Fibroblast of pulmonary artery (primary cell): ENCODE measurements at places on chromosomes 3 and 15.

DNA sequence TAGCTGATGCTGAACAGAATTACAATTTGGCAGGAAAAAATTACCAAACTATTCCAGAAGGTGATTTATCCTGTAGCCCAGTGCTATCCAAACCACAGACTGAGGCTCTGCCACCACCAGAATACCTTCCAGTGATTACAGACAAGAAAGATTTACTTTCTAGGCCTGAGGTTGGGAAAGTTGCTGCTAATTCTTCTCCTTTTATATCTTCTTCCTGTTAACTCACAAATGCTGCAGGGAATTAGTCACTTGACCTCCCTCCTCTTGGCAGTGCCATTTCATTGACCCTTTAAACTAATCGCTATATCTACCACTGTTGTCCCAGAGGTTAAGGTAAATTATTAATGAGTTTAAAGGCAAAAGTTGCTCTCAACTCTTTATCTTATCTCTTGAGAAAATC is 118.4 kb downstream of the CTNNB1 start:
- peak; percentile 46 for DNase-seq

GRCh38 chr3:184381261-184382224 is 1.7 kb downstream of the CHRD start:
- no peak for DNase-seq

DNA sequence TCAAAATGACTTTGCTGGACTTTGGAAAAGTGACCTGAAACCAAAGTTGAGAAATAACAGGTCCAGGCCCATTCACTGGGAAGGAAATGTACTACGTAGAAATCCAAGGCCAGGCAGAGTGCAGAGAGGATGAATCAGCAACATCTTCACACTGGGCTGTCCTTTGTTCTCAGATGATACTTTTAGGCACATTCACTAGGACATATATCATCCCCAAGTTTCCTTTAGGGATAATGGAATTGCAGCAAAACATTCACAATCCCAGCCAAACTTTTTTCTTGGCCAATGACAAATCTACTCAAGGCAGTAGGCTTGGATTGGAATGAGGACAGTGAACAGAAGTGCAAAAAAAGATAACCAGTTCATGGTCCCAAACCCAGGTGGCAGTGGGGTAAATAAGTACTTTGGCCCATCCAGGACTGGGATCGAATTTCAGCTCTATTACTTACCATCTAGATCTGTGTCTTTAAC is 75.1 kb downstream of the CLDN11 start:
- peak; percentile 64 for DNase-seq

GRCh38 chr3:166201476-166201875 is 364.3 kb upstream of the BCHE start:
- DNase-seq = no peak

GRCh38 chr15:64761156-64761555 is 14.2 kb downstream of the RBPMS2 start:
- no peak for DNase-seq

DNA sequence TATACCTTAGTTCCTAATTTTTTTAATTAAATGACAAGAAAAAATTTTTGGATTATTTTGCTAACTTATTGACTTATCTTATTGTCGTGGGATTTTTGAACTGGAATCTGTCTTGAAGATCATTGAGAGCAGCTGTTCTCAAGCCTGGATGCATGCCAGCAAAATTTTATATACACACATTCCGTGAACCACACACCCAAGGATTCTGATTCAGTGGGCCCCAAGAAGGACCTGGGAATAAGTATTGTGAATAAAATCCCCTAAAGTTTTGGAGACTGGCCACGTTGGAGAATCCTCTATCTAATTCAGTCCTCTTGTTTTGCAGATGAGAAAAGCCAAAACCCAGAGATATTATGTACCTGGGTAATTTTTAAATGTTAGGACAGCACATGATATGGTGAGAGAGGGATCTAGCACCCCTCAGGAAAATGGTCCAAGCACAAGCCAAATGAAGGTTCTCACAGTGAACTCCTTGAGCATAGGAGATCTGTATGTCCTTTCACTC is 55.2 kb downstream of the UNC13C start:
- no peak for DNase-seq

DNA sequence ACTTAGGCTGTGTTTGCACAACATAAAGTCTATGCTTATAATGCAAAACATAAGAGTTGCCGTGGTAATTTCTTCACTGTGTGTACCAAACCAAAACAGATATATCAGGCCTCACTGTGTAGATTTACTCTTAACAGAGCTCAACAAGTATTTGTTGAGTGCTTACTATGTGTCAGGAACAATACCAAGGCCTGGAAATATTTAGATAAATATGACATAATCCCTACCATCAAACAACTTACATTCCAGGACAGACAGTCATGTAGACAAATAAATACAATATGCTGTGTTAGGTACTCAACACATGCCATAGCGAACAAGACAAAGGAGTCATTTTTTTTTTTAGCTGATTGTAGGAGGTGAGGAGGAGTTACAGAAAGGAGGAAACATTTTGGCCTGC is 554.0 kb downstream of the NSUN3 start:
- no peak for DNase-seq

DNA sequence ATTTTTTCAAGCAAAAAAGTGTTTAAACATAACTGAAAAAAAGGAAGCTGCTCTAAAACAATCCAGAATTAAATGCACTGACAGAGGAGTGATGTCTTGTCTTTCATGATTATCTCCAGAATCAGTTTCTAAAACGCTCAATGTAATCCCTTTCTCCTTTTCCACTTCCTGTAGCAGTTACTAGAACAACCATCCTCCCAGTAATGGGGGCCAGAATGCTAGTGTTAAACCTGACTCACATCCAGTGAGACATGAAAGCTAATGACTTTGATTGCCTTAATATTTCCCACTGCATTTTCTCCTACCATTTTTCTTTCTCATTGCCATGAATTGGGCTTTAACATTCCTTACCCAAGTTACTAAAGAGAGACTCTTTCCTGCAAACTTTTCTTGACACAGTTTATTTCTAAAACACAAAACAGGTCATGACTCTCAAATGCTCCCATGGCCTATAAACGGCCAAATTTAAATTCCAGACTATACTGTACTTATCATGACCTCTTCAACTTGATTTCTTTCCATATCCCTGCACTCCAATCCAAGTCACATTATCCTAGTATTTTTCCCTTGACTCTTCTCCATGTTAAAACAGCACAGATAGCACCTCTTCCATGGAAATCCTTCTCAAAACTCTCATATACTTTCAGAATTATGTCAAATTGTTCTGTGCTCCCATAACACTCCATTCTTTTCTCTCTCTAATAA is 341.4 kb downstream of the NAALADL2 start:
- DNase-seq = no peak

GRCh38 chr3:162525066-162525742 is 1028.6 kb downstream of the OTOL1 start:
- peak; percentile 93 for DNase-seq

- DNase-seq = no peak
Measured at GRCh38 chr15:51046016-51046415, 48.7 kb downstream of the TNFAIP8L3 start.

DNA sequence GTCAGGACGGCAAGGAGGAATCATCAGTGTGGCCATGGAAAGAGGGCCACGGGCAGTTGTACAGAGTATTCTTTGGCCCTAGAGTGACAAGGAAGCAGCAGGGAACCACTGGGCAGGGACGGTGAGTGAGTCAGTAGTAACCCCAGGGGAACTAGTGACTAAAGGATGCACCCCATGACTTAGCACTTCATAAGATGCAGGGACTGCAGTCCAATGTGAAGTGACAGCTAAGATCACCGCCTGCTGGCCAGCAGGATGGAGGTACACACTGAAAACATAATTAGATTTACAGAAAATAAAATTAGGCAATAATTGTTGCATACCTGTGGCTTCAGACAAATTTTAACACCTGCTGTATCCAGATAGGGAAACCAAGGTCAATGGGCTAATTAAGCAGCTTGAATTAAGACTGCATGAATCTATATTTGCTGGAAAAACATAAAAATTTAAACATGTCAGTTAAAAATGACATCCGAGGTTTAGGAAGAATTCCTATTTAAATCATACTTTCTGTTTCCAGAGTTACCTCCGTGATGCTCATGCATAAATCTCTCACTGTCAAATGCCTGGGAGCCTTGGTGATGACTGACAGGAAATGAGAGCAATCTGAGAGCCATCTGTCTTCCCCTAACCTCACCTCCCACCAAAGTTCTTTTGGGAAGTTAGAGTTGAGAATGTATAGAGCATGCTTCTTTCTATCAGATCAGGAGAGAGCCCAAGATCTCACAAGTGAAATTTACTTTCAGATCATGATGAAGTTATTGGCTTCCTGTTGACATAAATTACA is 56.5 kb downstream of the DCLK3 start:
- DNase-seq = peak; percentile 35

DNA sequence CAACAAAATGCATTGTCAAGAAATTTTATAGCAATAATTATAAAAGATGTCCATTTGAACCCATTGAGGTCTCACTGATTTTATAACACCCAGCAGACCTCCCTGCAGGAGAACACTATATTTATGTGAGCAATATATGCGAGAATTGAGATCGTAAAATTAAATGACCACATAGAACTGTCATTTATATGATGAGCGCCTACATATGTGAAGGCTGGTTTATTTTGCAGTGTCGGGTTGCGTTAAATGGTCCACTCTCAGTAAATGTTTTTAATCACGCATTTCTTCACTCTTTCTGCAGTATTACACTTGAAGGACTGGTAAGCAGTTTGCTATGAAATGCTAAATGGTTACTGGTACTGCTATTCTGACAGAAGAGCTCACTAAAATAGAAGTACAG is 408.5 kb upstream of the AGTR1 start:
- DNase-seq = no peak

- DNase-seq = peak; percentile 38
Measured at GRCh38 chr15:47331829-47332393, 385.4 kb upstream of the SEMA6D start.

DNA sequence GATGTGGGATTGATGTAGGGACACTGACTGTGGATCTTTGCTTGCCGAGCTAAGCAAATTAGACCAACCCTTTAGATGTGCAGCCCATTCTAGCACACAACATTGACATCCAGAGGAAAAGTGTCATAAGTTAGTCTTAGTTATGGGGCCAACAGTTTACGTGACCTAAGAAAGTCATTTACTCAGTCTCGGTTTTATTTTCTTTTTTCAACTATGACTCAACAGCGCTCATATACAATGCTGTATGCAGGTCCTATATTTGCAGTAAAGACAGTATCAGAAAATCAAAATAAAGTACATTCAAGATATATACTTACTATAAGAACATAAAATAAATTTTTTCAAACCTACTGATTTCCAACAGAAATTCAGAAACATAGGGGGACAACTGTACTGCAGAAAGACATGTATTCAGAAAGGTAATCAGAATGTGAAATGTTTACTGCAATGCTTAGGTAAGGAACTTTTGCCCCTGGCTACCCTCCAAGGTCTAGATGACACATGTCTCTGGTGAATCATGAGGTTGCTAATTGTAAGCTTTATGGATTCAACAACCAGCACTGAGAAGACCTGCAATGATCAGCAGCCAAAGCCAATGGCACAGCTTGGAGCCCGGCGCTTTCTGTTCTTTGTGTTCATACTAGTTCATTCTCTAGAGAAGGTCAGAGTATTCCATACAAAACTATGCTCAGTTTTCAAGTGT is 317.5 kb upstream of the CNTN6 start:
- no peak for DNase-seq

DNA sequence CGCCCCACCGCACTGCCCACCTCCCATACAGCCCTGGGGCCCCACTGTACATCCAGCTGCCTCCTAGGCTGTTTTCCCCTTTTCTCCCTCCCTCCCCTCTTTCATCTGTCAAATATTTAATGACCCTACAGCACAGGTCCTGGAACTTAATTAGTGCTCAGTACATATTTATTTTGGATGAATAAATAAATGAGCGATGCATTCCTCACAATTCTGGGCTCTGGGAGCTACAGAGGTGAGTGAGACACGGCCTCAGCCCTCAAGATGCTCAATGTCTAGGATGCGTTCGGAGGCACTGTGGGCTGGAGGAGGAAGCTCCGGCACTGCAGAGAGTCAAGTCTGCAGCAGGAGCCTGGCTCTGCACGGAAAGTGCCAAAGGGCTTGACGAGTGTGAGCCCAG is 175.0 kb downstream of the FAM43A start:
- DNase-seq = no peak

GRCh38 chr15:63000706-63001105 is 41.8 kb upstream of the TPM1 start:
- DNase-seq = no peak

DNA sequence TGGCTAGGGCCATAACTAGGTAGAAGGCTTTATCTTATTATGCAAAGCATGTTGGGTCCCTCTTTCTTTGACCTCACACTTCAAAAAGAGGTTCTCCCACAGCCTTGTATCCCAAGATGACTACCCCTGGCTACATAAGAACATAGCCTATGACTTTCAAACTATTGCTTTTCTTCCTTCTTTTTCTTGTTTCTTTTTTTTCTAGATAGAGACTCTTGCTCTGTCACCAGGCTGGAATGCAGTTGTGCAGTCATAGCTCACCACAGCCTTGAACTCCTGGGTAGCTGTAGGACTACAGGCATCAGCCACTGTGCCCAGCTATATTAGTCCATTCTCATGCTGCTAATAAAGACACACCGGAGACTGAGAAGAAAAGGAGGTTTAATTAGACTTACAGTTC is 47.2 kb downstream of the DIPK2A start:
- peak; percentile 72 for DNase-seq

- DNase-seq = no peak
Measured at GRCh38 chr3:134030379-134031347, 938 bp upstream of the SLCO2A1 start.

- DNase-seq = no peak
Measured at GRCh38 chr3:135352213-135352612, 557.2 kb downstream of the EPHB1 start.

- peak; percentile 74 for DNase-seq
Measured at GRCh38 chr3:23999012-23999641, 54.0 kb downstream of the NR1D2 start.

GRCh38 chr3:44098656-44099415 is 142.8 kb upstream of the TOPAZ1 start:
- no peak for DNase-seq

GRCh38 chr3:37902674-37903073 is 41.0 kb downstream of the CTDSPL start:
- no peak for DNase-seq

- DNase-seq = no peak
Measured at GRCh38 chr3:127412578-127413317, 124.9 kb upstream of the PRR20G start.

- DNase-seq = no peak
Measured at GRCh38 chr3:8884630-8885290, 78.5 kb downstream of the RAD18 start.

GRCh38 chr3:150913133-150913922 is 8.1 kb upstream of the MINDY4B start:
- DNase-seq = peak; percentile 3

GRCh38 chr15:23690450-23690852 is 3.3 kb upstream of the NDN start:
- DNase-seq = peak; percentile 93

GRCh38 chr3:138038725-138039462 is 28.9 kb downstream of the CLDN18 start:
- no peak for DNase-seq
